Esophagus muscularis mucosa (tissue), 4 donors: ENCODE measurements at places on chromosomes 3 and 15. TPM values are rescaled to one million over a fixed set of nuclear protein-coding genes. Genes with fewer than 3 reads are reported as not detected.

DNA sequence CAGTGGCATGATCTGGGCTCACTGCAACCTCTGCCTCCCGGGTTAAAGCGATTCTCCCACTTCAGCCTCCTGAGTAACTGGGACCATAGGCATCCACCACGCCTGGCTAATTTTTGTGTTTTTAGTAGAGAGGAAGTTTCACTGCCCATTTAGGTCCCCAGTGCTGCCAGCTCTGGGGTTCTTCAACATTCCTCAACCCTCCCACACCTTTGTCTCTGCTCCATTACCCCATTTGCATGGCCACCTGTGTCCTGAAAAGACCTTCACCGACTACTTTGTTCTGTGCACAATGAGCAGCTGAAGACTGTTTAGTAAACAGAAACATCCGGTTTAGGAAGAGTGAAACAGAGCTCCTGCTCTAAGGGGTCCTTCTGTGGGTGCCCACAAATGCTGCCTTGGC lies 92.0 kb downstream of the FAM43A start:
- no peak for DNase-seq
- H3K27me3 ChIP-seq, result no peaks in the 10 kb centered on the region
- no peak overlapping the region for H3K4me3 ChIP-seq
- H3K4me1 ChIP-seq, result peaks cover 18% of the 10 kb centered on the region

DNA sequence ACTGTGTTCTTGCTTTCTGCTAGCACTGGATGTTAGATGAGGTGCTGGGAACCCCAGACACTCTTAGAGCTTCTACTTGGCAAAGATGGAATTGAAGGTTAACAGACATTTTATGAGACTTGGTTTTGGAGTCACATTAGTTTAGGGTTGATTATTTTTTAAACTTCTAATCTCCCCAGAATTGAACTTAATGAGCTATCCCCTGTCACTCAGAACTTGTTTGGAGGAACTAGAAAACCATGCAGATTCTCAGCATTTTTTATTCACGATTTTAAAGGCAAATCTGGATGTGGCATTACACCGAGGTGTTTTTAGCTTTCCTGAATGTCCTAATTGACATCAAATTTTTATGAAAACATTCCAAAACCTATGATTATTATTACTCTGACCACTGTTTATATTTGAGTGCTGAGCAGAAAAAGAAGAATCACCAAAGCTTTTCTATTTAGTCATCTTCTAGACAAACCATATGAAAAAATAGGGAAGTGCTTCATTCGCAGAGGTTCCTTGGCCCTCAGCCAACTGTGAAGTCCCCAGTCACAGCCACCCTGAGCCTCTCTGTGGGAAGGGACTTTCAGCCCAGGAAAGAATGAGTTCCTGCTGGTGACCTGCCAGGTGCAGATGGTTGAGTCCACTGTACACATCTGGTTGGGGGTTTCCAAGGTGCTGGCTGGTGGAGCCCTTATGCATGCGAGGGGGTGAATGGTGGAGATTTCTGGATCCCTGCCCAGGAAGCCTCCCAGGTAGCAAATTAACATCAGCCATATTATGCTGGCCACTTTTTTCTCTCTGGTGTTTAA lies 196.0 kb upstream of the TOPAZ1 start:
- H3K4me3 ChIP-seq, result no peak overlapping the region
- H3K27me3 ChIP-seq, result no peaks in the 10 kb centered on the region
- no peak overlapping the region for H3K27ac ChIP-seq

Gene MOBP
- total RNA-seq, result not detected

Gene SHC4
- total RNA-seq, result 1.8 TPM

Gene PRICKLE2
- total RNA-seq, result 89.2 TPM
